AG08396 (cell line): ENCODE measurements at places on chromosomes 1 and 21.

DNA sequence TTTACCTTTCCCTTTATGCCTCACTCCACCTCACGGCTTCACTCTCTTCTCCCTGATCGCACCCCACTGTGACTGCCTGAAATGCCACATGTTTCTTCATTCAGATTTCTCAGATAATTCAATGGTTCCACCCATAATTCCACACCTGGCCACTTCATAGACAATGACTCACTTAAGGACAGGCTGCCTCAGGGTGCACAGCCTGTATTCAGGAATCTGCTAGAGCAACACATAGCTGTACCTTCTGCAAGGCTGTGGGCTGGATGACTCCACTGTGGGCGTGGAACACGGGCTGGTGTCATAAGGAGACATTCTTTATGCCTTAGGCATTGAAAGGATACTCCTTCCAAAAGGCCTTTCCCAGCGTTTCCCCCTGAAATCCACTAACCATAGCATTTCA lies 36.1 kb downstream of the L1TD1 start:
- DNase-seq, result no peak

GRCh38 chr21:34649400-34649799 lies 19.4 kb upstream of the CLIC6 start:
- DNase-seq, result no peak

DNA sequence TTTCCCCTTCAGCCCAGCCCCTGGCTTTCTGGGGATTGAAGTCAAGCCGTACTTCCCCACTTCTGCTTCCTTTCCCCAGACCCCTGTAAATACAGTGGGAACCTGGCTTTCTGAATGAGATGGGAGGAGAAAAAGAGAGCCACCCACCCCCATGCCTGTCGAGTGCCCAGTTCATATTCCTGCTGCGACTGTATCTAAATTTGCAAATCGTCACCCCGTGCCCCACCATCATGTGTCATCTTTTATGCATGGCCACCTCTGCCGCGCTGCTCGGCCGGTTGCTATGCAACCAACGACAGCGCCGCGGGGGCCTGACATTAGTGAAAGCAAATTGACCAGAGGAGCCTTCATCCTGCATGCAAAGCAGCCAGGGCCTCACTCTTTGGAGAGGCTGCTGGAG lies 143.0 kb downstream of the ELAVL4 start:
- DNase-seq, result no peak

GRCh38 chr1:2930913-2931723 lies 90.1 kb upstream of the ACTRT2 start:
- no peak for DNase-seq

DNA sequence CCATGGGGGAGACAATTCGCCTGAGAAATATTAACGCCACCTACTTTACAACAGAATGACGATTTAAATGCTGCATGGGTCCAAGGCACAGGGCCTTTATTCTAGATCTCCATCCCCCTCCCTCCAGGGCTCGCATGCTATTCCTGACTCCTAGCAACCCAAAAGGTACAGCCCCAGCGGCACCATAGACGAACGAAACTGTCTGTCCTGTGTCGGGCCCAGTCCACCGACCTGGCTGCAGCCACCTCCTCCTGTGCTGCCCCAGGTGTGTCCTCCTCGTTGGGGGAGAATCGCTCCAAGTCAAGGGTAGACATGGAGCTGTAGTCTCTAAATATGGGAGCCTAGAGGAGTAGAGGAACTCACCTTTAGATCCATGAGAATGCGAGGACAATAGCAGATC lies 196.5 kb downstream of the TOMM20 start:
- DNase-seq, result no peak
